ENCODE measurements at places on chromosomes 1 and 21.
A peak's percentile ranks its signal among the peaks of the same experiment; 100 is the strongest.

DNA sequence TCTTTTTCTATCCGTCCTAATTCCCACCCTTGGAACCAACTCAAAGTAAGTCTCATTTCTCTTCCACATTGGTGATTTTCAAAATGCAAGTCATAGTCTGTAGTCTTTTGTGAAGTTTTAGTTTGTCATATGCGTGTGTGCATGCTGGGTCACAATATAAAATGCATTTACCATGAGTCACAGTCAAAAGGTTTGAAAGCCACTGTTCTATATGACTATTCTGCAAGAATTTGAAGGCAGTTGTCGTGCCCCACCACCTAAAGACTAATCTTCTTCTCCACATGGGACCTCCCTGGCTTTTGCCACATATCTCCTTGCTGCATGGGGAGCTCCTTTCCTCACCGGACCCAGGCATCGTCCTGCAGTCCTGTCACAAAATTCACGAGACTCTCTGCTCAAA is 1.6 kb downstream of the STPG1 start:
- DNase-seq, result no peak

DNA sequence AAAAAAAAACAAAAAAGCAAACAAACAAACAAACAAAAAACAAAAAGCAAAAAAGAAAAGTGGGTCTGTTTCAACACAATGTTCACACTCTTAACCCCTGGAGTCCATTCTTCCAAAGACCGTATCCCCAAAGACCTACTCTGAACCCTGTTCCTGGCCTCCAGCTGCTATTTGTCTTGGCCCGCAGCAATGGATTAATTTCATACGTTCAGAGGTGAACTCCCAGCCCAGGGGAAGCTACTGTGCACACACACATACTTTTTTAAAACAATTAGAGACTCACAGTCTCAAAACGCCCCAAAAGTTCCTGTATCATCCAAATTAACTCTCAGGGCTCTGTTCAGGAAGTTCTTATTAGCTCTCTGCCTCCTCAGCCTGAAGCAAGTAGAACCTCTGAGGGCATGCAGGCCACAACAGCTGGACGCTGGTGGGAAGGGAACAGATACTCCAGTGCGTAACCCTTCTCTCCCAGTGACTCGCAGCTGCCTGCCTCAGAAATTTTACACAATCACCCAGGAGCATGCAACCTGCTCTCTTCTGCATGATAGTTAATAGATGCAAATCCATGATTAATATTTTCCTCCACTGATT is 395.4 kb downstream of the RRAGC start:
- DNase-seq, result no peak

DNA sequence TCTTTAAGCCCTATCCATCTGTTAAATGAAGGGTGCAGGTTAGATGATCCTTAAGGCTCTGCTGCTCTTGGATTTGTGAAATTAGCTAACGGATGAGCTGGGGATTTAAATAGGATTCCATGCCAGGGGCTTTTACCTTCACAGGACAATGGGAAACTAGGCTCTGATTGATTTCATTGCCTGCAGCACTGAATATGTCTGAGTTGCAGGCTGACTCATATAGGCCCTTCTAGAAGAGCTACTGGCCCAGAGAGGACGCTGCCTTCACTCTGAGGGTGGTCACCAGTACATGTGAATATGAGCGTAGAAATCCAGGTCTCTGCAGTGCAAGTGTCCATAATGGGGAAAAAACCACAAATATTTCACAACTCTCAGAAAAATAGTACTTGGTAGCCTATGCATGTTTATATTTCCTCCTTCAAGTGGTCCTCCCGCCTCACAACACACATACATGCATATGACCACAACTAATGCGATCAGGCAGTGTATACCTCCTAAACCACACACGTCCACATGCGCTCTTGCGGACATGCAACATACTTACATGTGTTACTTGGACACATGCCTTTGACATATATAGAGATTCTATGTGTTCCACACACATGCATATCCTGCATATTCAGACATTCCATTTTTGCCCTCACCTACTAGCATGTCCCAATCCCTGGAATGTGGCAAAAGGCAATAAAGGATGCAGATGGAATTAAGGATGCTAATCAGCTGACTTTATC is 233.8 kb upstream of the JUN start:
- no peak for DNase-seq

DNA sequence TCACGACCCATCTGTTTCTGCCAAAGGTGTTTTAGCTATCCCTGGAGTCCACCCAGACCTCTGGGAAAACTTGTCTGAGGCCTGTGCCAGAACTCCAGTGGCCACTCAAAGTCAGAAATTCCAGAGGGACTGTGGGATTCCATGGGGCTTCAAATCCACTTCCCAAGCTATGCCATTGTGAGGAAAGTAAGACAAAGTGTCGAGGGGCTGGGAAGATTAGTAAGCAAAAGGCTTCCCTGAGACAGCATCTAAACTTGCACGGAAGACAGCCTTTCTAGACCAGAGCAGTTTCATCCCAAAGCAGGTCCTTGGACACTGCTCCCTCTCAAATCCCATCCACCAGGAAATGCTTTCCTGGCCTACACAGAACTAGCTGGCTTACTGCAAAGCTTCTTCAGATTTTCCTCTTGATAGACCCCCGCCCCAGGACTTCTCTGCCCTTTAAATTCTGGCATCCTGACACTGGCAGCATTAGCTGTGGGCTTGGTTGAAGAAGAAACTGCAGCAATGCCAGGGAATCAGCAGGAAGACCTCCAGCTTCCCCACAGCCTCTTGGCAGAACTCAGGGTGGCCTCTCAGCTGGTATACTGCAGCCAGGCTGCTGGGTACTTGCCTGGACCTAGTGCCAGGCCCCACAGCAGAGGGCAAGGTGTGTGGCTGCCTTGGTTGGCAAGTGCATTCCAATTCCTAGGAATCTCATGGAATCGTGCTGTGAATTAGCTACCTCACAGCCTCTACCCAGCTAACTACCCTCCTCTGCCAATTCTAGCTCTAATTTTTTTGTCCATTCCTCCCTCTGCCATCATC is 27.3 kb upstream of the LMX1A start:
- no peak for DNase-seq

DNA sequence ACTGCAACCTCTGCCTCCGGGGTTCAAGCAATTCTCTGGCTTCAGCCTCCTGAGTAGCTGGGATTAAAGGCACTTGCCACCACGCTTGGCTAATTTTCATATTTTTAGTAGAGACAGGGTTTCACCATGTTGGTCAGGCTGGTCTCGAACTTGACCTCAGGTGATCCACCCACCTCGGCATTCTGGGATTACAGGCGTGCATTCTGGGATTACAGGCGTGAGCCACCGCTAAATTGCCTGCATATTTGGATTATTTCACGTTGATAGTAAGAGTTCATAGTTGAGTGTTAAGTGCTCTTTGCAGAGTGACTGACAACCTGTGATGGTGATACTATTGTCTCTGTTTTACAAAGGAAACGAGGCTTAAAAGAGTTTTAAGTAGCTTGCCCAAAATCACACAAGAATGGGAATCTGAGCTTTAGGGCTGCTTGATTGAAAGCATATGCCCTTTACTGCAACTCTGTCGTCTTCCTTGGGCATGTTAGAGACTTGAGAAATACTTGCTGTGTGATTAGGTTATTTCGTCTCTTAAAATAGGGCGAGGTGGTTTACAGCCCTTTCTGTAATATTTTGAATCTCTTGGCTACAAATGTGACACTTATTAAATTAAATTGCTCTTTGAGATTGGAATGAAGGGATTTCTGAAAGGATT is 12.4 kb downstream of the CDC42 start:
- DNase-seq, result no peak

DNA sequence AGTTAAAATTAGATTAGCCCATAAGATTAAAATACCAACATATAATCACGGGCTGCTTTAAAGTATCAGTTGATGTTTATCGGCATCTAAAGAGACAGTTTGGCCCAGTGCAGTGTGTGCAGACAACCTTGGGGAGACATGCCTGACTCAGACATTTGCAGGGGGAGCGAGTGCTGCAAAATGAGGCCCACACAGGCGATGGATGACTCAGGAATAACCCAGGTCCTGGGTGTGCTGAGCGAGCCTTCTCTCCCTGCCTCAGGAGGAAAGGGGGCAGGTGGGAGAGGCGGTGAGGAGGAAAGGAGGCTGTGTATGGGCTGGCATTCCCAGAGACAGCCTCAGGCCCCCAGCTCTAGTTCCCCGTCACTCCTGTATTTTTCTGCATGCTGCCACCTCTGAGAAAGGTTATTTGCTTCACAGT is 9.0 kb downstream of the SLC9A1 start:
- no peak for DNase-seq

- DNase-seq, result peak; percentile 68
Measured at GRCh38 chr1:236868625-236869467, 73.8 kb downstream of the MTR start.

DNA sequence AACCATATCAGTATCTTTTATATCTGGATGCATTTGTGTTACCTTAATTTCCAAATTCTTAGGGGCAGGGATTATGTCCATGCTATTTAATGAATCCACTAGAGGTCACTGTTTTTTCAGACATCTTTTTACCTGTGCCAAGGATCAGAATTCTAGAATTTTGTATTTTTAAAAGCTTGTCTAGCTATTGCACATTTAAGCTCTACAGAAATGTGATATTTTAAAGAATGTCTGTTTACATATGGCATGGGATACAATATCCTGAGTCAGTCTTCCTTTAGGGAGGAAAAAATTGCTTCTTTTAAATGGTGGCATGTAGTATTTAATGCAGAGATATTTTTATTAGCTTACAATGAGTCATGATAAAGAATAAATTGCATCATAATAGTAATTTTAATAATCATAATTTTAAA is 11.3 kb downstream of the RPAP2 start:
- no peak for DNase-seq

GRCh38 chr1:39988618-39989343 is 33.8 kb downstream of the MFSD2A start:
- no peak for DNase-seq

DNA sequence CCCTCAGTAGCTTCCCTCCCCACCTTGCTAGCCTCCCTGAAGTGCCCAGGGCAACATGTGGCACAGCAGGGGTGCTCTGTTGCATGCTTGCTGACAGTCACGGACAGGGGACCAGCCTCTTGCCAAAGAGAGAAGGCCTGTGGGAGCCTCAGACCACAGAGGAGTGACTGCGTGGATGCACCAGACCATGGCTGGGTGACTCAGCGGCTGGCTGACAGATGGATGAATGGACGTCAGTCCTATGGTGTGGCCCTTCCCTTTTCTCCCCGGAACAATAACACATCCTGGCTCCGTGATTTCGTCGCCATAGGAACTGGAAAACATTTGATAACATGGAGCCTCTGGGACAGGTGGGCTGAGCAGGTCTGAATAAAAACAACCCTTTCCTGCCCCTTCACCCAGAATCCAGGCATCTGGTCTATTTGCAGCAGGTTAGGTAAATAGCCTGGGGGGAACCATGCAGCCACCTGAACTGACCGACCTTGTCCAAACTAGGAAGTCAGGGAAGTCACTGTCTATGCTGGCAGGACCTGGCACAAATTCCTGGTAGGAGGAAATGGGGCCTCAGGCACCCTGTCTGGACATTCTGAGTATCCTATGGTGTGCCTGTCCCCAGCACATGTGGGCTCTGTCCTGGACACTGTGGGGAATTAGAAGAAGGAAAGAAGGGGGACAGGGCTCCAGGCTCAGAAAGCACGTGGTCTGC is 53.3 kb downstream of the NENF start:
- no peak for DNase-seq

DNA sequence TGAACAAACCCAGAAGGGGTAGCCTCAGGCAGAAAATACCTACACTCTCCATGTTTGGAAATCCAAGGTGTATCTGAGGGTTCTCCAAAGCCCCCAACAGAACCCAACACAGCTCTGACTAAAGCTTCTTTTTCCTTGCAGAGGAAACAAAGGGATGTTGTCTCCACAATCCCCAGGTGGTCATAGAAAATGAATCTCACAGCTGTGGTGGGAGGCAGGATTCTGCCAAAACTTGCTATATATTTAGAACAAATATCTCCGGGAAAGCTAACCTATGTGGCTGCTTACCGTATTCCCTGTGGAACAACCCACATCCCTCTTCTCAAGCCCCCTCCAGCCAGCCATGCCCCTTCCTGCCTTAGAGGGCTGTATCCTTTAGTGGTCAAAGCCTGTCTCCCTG is 406.1 kb downstream of the PRDM2 start:
- no peak for DNase-seq

DNA sequence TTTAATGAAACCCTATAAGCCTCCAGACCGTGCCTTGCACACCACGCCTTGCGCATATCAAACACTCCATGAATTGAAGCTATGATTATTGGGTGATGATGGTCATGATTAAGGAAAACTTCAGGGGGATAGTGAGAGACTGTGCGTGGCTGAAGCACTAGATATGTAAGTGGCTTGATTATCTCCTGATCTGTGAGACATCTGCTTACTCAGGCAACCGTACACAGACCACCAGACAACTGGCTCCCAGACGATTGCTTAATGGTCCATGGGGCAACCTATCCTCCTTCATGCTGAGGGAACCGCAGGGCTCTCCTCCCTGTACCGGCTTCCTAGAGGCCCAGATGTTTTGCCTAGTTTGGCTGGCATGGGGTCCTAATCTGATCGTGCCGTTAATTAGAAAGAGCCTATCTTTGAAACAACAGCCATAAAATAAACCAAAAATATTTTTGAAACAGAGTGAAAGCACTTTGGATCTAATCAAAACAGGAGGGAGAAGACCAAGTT is 51.6 kb downstream of the IRF2BP2 start:
- DNase-seq, result no peak

GRCh38 chr21:39529026-39529425 is 77.3 kb downstream of the SH3BGR start:
- no peak for DNase-seq

GRCh38 chr1:36591278-36591677 is 108.6 kb upstream of the CSF3R start:
- no peak for DNase-seq

DNA sequence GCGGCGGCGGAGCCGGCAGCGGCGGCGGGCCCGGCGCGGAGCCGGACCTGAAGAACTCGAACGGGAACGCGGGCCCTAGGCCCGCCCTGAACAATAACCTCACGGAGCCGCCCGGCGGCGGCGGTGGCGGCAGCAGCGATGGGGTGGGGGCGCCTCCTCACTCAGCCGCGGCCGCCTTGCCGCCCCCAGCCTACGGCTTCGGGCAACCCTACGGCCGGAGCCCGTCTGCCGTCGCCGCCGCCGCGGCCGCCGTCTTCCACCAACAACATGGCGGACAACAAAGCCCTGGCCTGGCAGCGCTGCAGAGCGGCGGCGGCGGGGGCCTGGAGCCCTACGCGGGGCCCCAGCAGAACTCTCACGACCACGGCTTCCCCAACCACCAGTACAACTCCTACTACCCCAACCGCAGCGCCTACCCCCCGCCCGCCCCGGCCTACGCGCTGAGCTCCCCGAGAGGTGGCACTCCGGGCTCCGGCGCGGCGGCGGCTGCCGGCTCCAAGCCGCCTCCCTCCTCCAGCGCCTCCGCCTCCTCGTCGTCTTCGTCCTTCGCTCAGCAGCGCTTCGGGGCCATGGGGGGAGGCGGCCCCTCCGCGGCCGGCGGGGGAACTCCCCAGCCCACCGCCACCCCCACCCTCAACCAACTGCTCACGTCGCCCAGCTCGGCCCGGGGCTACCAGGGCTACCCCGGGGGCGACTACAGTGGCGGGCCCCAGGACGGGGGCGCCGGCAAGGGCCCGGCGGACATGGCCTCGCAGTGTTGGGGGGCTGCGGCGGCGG is 1.0 kb downstream of the ARID1A start:
- DNase-seq, result peak; percentile 43

Data from hematopoietic multipotent progenitor cell (in vitro differentiated cells).